Effector CD4-positive, alpha-beta T cell (primary cell): ENCODE measurements at places on chromosomes 7 and 10.

GRCh38 chr10:62788861-62789467, 15.6 kb upstream of the ADO start:
- no peak for DNase-seq

DNA sequence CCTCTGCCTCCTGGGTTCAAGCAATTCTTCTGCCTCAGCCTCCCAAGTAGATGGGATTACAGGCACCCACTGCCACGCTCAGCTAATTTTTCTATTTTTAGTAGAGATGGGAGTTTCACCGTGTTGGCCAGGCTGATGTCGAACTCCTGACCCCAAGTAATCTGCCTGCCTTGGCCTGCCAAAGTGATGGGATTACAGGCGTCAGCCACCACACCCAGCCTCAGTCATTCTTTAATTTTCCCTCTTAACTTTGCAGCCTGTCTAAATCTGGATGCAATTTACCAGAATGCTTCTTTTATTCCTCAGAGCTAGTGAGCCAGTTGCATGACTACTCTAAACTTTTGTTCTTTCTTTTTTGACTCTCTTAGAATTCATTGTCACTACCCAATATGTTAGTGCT, 90.5 kb upstream of the CSTF2T start:
- no peak for DNase-seq

DNA sequence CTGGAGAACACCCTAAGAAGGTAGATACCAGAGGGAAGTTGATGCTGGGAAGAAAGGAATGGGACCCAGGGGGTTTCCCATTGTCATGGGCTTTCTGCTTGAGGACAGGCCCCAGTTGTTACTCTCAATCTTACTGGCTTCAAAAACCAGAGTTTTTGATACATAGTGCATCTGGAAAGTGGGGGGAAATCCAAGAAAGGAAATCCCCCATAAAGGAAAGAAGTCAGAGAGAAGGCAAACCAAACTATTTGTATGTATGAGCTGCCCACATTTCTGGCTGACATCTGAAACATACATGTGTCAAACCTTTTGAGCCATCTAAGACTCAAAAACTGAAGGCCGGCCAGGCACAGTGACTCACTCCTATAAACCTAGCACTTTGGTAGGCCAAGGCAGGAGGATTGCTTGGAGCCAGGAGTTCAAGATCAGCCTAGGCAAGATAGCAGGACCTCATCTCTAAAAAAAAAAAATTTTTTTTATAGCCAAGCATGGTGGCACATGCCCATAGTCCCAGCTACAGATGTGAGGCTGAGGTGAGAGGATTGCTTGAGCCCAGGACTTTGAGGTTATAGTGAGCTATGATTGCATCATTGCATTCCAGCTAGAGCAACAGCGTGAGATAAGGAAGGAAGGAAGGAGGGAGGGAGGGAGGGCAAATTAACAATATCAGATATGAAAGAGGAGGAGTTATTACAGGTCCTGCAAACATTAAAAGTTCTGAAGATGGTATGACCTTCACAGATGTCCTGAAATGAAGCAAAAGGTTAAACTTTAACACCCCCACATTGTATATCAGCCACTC, 6.7 kb upstream of the COA1 start:
- DNase-seq, result no peak

- DNase-seq, result no peak
Observed at GRCh38 chr7:24406053-24406788, 122.2 kb downstream of the NPY start.

DNA sequence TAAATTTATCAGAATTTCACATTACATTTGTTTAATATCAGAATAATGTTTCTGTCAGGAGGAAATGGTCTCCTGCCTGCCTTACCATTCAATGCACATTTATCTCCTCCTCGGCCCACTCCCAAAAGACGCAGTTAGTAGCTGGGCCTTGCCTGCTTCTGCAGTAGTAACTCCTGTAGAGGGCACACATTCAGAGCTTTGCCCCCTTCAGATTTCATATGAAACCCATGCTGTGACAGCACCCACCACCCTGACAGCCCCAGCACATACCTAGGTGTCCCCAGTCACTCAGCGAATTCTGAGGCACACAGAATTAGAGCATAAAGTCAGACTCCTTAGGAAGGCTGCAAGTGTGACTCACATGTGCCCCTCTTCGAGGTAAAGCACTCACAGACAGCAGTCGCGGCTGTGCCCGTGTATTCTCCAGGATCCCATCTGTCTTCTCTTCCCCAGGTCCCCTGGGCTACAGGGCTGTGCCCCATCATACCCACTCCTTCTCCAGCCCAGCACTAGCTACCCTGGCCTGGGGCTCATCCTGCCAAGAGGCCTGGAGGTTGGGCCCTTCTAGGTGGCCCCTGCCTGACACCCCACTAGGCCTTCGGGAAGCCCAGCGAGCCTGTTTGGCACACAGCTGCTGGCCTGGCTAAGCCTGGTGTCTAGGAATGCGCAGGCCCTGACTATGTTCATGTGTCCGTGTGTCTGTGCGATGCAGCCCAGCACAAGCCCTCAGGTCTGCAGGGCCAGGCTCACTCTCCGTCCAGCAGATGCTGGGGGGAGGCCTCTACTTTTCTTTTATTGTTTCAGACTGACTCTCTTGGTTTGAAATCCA, 4.7 kb upstream of the DEPP1 start:
- DNase-seq, result no peak

- no peak for DNase-seq
Observed at GRCh38 chr10:132712291-132712690, 73.7 kb downstream of the NKX6-2 start.

- no peak for DNase-seq
Observed at GRCh38 chr7:156156734-156157408, 344.6 kb upstream of the SHH start.

DNA sequence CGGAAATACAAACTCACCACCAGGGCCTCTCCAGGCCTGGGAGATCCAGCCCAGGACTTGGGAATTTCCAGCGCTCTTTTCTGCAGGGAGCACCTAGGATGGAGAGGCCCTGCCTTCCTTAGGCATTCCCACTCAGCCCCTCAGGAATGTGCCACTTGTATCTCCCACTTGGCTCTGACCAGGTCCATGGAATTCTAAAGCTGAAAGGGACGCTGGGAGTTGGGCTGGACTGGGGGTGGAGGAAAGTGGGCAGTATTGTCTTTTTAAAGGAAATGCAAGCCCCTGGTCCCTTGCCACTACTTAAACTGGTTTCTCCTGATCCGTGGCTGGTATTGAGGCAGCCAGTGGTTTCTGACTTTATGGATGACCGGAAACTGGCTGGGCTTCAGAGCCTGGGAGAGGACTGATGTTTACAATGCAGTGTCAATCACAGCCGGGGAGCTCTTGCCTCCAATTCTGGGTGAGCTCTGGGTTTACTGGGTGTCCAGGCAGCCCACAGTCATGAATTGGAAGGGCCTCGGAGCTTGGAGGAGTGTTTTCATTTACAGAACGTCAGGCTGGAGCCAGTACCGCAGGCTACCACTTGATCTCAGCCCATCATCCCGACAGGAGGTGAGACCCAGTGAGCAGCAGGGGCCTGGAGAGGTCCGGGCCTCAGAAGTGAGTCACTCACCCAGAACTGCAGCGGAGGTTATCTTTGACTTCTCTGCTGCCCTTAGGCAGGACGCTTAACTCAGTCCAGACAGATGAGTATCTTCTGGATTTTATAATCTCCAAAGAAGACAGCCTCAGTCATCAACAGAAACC, 27.3 kb downstream of the AGAP3 start:
- no peak for DNase-seq

DNA sequence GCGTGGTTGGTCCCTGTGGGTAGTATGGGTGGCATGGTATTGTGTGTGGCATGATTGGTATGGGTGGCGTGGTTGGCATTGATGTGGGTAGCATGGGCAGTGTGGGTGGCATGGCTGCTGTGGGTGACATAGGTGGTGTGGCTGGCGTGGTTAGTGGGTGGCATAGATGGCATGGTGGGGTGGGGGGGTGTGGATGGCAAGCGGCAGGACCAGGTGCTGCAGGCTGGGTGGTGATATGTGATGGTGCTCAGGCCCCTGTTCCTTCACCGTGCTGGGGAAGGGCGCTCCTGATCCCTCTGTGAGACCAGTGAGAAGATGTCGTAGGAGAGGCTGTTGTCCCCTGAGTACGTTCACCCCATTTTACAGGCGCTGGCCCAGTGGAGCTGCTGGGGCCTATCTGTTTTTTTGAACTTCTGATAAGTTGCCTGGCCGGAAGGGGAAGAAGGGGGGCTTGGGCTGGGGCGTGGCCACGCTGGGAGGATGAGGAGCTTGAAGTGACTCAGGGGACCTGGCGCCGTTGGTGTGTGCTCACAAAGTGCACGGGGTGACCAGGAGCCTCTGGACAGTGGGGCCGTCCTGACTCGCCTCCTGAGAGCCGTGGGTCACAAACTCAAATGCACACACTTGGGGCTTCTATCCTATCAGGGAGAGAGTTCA, 17.5 kb downstream of the INPP5A start:
- peak; percentile 20 for DNase-seq

DNA sequence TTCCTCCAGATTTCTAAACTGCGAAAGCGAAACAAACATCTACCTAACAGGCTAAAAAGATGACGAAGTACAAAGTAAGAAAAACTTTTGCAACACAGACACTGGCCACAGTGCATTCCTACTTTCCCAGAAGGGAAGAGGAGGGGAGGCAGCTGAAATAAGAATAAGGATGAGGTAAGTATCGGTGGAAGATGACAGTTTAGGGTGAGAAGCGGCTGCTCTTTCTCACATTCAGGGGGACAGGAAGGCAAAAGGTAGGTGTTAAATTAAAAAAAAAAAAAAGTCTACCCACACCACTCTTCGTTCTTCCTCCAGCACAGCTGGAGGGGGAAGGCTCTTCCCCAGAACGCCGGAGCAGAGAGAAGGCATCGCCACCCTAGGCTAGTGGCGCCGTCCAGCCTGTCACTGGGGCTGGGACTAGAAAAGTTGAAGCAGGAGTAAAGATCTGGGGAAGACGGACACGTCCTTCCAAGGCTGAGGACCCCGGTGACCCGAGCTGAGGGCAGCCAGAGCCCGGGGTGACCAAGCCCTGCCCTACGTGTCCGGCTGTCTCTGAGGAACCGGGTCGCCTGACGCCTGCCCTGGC, 846 bp downstream of the DNAJC1 start:
- no peak for DNase-seq

GRCh38 chr7:116423499-116423898, 76.0 kb upstream of the CAV2 start:
- no peak for DNase-seq

GRCh38 chr10:104293011-104293410, 24.0 kb downstream of the GSTO2 start:
- no peak for DNase-seq
